NCI-H1105 treated with DMSO at 0.1 percent for 48 hours (cell line): ENCODE measurements at places on chromosomes 3 and 15.

DNA sequence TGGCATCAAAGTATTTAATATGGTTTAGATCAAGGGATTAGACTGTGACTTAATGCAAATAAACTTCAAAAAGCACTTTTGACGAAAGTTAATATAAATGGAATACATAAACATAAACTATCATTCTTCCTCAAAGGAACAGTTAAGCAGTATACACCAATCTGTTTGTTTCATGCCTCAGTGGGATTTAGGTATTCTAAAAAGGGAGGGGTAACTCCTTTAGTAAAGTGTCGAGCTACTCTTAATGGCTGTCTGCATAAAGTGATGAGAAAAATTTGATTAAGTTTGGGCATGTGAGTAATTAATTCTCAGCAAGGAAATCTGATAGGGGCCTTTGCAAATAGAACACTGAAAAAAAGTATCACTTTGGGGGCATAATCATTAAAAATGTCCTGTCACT is 176.9 kb downstream of the FRMD5 start:
- no peak for DNase-seq

DNA sequence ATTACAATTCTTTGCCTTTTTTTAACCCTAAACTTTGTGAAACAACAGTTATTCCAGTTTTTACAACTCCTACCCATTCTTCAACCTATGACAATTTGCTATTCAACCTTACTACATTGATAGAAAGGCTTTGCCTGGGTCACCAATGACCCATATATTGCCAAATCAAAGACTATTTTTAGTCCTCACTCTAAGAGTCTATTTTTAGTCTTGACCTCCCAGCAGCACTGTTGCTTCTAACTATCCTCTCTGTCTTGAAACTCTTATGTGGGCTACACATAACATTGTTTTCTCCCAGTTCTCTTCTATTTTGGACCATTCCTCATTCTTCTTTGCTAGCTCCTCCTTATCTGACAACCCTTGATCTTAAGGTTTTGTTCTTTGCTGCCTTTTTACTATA is 71.4 kb downstream of the C3orf80 start:
- DNase-seq = no peak

- DNase-seq = no peak
These were observed 58.9 kb upstream of the ETV5 start for GRCh38 chr3:186167646-186168395.

GRCh38 chr3:128113817-128114794 is 9.5 kb downstream of the RUVBL1 start:
- no peak for DNase-seq

GRCh38 chr15:83848315-83849050 is 194.6 kb downstream of the ADAMTSL3 start:
- no peak for DNase-seq

GRCh38 chr3:187742351-187743171 is 2.7 kb downstream of the BCL6 start:
- peak; percentile 78 for DNase-seq

- no peak for DNase-seq
These were observed 38.0 kb downstream of the CBLB start for GRCh38 chr3:105830836-105831235.

GRCh38 chr3:77945320-77945719 is 905.4 kb downstream of the ROBO2 start:
- no peak for DNase-seq

GRCh38 chr15:90955624-90956273 is 1.1 kb downstream of the RCCD1 start:
- DNase-seq = peak; percentile 12

GRCh38 chr3:43055806-43056770 is 49.8 kb downstream of the POMGNT2 start:
- no peak for DNase-seq

- no peak for DNase-seq
These were observed 27.0 kb downstream of the EPHB1 start for GRCh38 chr3:134822090-134822489.

DNA sequence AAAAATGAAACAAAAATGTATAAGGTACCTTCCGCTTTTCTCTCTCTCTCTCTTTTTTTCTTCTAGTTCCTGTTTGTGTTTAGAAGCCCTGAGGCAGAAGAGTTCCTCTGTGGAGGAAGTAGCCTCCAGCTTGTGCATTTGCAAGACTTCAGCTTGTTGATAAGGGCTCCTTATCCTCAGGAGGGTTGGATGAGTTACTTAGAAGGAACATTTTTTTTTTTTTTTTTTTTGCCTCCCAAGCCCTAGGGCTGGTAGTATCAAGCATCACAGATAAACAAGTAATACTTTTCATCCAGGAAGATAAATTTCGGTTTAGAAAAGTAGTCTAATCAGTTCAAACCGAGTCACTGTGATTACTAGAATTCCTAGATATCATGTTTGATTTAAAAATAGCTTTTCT is 91.0 kb upstream of the CBLB start:
- no peak for DNase-seq

DNA sequence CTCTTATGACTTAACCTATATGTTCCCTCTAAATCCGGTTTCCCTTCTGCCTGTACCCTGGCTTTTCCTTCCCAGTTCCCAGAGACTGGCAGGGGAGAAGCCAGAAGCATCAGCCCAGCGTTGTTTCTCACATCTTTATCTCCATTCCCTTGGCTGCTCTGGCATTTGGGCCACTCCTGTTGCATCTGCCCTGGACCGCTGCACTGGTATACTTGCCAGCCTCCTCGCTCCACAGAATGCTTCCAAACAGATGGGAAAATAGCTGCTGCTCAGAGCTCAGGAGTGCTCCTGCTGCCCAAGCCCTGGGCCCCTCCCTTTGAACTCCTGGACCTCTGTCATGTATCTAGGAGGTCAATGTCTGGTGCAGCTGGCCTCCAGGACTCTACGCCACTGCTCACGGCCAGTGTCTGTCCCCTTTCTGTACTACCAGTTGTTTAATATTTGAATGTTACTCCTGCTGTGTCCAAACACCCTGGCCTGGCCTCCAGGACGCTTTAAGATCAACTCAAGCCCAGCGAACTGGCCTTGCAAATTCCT is 6.8 kb downstream of the SPINT1 start:
- no peak for DNase-seq

GRCh38 chr15:52109559-52110451 is 2.8 kb downstream of the BCL2L10 start:
- DNase-seq = no peak

DNA sequence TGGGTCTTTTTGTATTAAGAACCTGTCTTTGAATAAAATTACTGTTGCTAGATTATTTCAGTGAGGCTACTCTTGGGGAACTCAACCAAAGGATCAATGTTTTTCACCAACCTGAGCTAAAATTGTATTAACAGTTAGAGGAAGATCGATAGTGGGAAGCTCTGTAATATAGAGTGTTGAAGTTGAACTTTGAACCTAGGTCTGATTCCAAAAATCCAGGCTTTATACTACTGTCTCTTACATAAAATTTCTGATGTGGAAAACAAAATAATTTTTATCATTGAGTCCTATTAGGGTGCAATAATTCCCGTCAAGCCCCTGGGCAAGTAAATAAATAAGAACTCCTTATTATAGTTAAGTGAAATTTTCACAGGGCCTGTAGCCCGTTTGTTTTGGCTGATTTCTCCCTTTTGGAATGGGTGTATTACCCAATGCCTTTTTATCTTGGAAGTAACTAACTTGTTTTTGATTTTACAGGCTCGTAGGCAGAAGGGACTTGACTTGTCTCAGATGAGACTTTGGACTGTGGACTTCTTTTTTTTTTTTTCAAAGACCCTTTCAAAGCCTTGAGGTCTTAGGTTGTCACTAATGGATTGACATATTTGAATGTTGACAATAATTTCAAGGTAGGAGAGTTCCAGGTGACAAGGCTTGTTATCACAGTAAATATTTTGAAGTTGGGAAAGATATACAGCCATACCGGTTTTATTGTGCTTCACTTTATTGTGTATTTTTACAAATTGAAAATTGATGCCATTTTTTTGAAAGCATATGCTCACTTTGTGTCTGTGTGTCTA is 276.1 kb downstream of the NFKBIZ start:
- DNase-seq = no peak

- DNase-seq = no peak
These were observed 101.2 kb downstream of the PLCH1 start for GRCh38 chr3:155643581-155644165.

GRCh38 chr3:152374262-152374990 is 105.7 kb downstream of the MBNL1 start:
- DNase-seq = no peak

- peak; percentile 61 for DNase-seq
These were observed 64.9 kb upstream of the RAD18 start for GRCh38 chr3:9028134-9028533.

- DNase-seq = no peak
These were observed at the start of gene APBA2 for GRCh38 chr15:28885630-28886430. Gene APBA2 (plus strand): TSS chr15:28885974. CDS start chr15:29053885, 167,911 bp downstream.

DNA sequence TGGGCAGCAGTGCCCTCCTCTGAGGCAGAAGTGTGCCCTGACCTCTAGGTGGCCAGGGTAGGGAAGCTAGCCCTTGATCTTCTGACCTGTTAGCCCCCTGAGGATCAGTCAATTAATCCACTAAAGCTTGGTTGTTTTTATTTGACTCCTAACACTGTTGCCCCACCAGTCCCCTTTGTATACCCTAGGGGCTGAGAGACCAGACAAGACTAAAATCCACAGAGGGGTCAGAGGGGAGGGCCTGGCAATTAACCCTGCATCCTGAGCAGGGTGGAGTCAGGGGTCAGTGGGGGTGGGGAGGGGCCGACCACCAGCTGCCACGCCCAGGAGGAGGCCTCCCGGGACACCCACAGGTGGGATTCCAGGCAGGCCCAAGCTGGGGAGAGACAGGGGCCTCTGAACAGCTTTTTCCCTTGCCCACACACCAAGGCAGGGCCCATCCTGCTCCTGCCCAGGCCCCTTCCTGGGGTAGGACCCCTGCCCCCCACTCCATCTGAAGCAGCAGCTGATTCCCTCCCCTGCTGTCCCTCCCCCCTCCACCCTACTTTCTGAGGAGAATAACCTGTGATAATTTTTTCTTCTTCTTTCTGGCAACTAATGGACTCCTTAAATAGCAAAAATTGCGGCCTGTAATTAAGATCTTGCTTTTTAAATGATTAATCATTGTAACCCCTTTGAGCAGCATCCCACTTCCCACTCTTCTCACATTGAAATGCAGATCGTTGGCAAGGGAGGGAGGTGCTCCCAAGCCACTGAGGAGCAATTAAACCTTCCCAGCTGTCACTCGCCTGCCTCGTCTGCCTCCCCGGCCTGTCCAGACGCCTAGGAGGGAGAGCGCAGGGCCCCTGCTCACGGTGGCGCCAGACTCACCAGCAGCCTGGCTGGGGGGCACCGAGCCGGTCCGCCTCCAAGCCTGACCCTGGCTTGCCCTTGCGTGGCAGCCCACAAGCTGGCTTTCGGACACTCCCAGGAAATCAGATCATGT is 51.9 kb downstream of the RHCG start:
- DNase-seq = peak; percentile 42

DNA sequence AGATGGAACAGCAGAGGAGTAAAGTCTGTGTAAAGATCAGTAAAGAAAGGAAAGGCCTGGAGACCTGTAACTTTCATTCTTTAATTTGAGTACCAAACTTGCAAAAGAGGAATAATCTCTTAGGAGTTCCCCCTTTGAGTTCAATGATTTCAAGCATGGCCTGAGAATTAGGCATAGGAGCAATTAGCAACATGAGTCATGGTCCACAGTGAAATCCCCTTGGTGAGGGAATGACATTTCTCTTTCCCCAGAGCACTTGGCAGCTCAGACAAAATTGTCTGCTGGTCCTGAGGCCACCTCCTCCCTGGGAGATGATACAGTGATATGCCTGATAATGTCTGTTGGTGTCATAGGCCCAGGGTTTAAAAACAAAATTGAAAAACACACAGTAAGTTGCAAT is 81.4 kb upstream of the CRBN start:
- DNase-seq = no peak

- DNase-seq = no peak
These were observed 48.5 kb downstream of the SATB1 start for GRCh38 chr3:18376682-18377081.

DNA sequence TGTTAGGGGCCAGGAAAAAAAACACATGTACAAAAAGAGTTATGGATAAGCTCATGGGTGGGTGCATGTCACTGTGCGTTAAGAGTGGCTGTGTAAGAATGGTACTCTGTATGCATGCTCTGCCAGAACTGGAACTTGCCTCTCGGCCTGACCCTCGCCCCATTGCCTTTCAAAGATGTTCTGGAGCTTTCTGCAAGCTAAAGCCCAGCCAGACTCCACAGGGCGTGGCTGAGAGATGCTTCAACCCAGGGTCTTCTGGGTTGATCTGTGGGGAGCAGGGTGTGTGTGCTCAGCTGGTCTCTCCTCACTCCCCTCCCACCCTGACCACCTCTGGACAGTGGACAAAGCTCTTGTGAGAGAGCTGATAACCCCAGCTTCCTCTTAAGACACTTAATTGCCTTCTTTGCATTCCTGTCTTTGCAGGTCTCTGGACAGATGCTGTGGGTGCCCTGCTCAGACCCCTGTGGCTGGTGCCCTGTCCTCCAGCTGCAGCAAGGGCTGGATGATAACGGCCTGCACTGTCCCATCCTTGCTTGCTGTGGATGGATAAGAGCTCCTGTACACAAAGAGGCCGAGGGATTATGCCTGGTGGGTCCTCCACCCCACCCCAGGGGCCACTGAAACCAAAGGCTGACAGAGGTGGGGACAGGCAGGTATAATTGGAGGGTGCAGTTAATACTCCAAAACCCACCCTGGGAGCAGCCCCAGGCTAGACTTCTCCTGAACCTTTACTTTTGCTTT is 28.7 kb downstream of the ALDH1L1 start:
- no peak for DNase-seq

DNA sequence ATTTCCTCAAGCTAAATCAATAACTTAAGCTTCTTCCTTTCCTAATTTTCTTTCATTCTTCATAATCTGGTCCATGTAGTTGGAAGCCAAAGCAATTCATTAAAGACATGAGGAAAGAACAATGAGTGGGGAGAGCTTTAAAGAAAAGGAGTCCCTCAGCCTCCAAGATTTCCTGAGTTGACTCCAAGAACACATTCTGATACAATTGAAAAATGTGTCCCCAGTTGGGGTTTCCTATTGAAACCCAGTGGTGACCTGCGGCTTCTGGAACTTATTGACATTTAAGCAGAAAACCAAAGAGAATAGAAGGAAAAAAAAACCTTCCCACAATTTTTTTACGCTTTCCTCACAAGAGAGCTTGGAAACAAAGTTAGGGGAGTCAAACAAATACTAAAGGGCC is 37.0 kb downstream of the ATP8B4 start:
- DNase-seq = no peak

DNA sequence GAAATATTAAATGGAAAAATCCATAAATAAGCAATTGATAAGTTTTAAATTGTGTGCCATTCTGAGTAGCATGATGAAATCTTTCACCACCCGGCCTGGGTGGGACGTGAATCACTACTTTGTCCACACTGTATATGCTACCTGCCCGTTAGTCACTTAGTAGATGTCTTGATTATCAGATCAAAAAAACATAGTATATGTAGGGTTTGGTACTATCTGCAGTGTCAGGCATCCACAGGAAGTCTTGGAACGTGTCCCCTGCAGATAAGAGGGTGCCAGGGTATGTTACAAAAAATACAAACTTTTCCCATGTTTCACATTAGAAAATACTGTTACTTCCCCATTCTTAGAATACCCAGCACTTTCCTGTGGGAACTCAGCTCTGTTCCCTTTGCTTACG is 35.2 kb downstream of the FAM81A start:
- no peak for DNase-seq

GRCh38 chr3:25420885-25421284 is 7.2 kb upstream of the RARB start:
- DNase-seq = no peak

- no peak for DNase-seq
These were observed 290.8 kb upstream of the ZPLD1 start for GRCh38 chr3:102144063-102144462.

- peak; percentile 27 for DNase-seq
These were observed 164.5 kb downstream of the WNT5A start for GRCh38 chr3:55322638-55323037.

GRCh38 chr3:112143689-112144088 is 10.6 kb upstream of the GCSAM start:
- DNase-seq = no peak
